ENCODE measurements at places on chromosomes 5 and 9. TPM values are rescaled to one million over a fixed set of nuclear protein-coding genes. Genes with fewer than 3 reads are reported as not detected.
A peak's percentile ranks its signal among the peaks of the same experiment; 100 is the strongest.

GRCh38 chr5:32542216-32543059 is 42.9 kb upstream of the SUB1 start:
- H3K27ac ChIP-seq: no peak overlapping the region
- H3K27me3 ChIP-seq: peaks cover 3% of the 10 kb centered on the region
- H3K36me3 ChIP-seq: no peaks in the 10 kb centered on the region
- no peak for DNase-seq

- H3K4me3 ChIP-seq: no peak overlapping the region
- DNase-seq: no peak
- H3K4me1 ChIP-seq: no peaks in the 10 kb centered on the region
- no peak overlapping the region for H3K27ac ChIP-seq
These were observed 1863.1 kb upstream of the WWC1 start for GRCh38 chr5:166428264-166428803.

Gene WNT8A
- total RNA-seq: 0.69 TPM

Gene GPSM1
- total RNA-seq: 31.7 TPM

- peaks cover 5% of the 10 kb centered on the region for H3K27me3 ChIP-seq
- H3K36me3 ChIP-seq: no peaks in the 10 kb centered on the region
- no peak overlapping the region for H3K27ac ChIP-seq
These were observed 162.8 kb downstream of the GABRG2 start for GRCh38 chr5:162230348-162230747.

- H3K27me3 ChIP-seq: peaks cover under 1% of the 10 kb centered on the region
- no peak for DNase-seq
- no peak overlapping the region for H3K4me3 ChIP-seq
These were observed 128.8 kb downstream of the ROR2 start for GRCh38 chr9:91820949-91821880.

Gene PCDHA7
- 2.9 TPM for total RNA-seq

Gene BTNL3
- 0.36 TPM for total RNA-seq

DNA sequence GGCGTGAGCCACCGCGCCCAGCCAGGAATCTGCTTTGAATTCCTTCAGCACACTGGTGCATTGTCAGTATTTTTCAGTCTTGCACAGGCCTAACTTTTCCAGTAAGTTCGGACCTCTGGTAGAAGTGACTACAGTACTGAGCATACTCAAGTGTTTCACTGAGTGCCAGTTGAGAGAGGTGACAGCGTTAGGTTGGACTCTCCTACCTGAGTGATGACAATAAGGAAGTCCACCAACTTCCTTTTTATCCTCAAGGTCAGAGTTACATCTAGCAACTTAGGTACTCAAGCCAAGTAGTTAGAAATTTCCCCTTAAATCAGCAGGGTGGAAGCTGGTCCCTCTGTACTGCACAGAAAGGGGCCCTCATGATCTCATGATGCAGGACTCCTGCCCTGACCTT is 26.0 kb upstream of the FSD1L start:
- no peak overlapping the region for H3K27ac ChIP-seq
- no peaks in the 10 kb centered on the region for H3K27me3 ChIP-seq
- H3K4me1 ChIP-seq: no peaks in the 10 kb centered on the region
- H3K36me3 ChIP-seq: no peaks in the 10 kb centered on the region
- DNase-seq: no peak

Gene SLC45A2
- total RNA-seq: 0.15 TPM

Gene GABRA1
- not detected for total RNA-seq

Gene PAX5
- total RNA-seq: 1.3 TPM

DNA sequence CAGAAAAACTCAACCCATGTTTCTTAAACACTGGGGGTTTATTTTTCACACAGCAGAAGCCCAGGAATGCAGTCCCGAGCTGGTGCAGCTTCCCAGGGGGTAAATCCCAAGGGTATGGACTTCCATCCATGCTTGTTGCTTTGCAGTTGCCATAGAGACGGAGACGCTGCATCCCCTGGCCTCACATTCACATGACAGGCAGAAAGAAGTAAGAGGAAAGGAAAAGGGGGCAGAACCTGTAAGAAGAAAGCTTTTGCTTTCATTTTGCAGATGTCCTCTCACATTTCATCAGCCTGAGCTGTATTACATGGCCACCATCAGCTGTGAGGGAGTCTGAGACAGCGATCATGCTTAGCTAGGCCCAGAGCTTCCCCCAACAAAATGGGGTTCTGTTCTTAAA is 321.0 kb downstream of the AGTPBP1 start:
- peak overlapping the region; percentile 9 for H3K27ac ChIP-seq
- peaks cover 4% of the 10 kb centered on the region for H3K27me3 ChIP-seq
- peak; percentile 18 for DNase-seq
- H3K4me1 ChIP-seq: peaks cover 21% of the 10 kb centered on the region
- H3K4me3 ChIP-seq: no peak overlapping the region

DNA sequence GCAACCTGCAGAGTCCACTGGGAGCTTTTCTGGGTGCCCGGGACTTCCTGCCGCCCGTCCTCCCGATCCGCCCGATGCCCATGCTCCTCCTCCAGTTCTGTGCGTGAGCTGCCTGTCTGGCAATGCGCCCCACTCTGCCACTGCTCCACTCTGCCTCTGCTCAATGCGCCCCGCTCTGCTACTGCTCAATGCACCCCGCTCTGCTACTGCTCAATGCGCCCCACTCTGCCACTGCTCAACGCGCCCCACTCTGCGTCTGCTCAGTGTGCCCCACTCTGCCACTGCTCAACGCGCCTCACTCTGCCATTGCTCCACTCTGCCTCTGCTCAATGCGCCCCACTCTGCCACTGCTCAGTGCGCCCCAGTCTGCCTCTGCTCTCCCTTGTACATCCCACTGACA is 436.0 kb downstream of the NR2F1-AS1 start:
- no peaks in the 10 kb centered on the region for H3K4me1 ChIP-seq
- H3K4me3 ChIP-seq: no peak overlapping the region
- no peaks in the 10 kb centered on the region for H3K36me3 ChIP-seq
- H3K27ac ChIP-seq: no peak overlapping the region
- H3K27me3 ChIP-seq: no peaks in the 10 kb centered on the region

Gene RNF208
- total RNA-seq: 1.1 TPM

DNA sequence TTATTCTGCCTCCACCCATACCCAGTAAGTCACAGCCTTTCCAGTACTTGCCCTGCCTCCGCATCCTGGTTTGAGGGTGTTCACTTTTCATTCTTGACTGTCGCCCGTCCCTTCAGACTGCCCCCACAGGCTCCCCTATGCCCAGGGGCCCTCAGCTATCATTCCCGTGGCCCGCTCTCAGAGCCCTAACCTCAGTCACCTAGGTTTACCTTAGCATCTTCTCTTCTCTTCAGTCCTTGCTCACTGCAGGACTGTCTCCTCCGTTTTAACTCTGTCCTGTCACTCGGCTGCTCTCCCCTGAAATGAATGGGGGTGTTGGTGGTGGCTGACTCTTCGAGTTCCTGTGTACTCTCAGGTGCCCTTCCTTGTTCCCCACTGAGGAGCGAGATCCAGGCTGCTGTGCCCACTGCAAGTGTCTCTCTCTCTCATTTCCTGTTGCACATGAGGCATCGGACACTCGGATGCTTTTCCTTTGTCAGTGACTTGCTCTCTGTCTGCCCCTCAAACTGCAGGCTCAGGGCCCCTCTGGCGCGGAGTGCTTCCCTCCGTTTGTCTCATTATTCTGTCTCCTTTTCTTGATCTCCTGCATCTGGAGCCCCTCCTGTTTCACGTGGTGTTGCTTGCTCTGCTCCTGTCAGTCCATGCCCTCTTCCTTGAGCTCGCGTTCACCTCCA is 89.8 kb downstream of the CACNA1B start:
- peaks cover 1% of the 10 kb centered on the region for H3K27me3 ChIP-seq
- H3K36me3 ChIP-seq: no peaks in the 10 kb centered on the region
- H3K27ac ChIP-seq: no peak overlapping the region
- no peak overlapping the region for H3K4me3 ChIP-seq

DNA sequence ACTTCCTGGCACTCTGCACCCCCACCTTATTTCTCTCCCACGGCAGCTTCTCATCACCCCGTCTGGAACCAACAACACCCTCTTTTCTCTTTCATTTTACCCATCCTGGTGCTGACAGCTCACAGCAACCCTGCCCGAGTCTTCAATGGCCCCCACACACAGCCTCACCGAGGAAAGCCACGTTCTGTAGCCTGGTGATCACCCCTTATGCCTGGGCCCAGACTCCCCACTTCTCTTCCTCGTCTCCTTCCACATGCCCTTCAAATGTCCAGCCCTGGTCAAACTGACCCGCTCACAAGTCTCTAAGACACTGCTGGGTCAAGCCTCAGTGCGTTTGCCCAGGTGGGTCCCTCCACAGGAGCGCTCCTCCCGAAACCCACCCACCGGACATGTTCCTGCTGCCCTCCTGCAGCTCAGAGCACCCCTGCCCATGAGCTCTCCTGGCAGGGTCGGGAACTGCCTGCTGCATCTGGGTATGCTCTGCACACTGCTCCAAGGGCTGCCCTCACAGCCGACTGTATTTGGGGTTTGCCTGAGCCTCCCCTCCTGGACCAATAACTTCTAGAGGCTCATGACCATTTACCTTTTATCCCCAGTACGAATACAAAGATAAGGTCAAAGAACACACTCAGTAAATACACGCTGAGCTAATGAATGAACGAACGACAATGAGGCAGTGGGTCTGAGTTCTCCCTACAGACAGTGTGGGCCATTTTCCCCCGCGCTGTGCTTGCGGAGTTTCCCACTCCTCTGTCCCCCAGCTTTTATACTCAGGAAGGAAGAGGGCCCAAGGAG is 154.7 kb upstream of the PHYKPL start:
- H3K27me3 ChIP-seq: peaks cover 24% of the 10 kb centered on the region
- H3K4me1 ChIP-seq: peaks cover 34% of the 10 kb centered on the region
- no peak overlapping the region for H3K4me3 ChIP-seq

DNA sequence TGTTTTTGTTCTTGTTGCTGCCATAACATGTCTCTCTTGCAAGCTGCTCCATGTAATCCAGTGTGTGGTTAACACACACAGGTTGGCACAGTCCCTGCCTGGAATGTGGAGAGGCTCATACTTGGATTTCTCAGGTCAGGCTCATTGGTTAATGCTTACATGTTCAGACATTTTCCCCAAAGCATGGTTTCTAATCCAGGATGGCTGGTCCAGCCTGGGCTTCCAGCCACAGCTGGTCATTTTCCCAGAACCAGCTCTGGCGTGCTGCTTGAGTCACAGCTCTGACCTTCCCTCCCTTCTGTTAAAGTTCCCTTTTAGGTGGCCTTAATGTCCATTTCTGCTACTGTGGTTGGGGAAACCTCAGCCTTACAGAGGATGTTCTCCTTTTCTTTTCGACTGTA is 294.3 kb downstream of the TAF11L14 start:
- no peak overlapping the region for H3K4me3 ChIP-seq
- no peak overlapping the region for H3K27ac ChIP-seq
- H3K36me3 ChIP-seq: no peaks in the 10 kb centered on the region
- no peak for DNase-seq

GRCh38 chr5:175813943-175814630 is 57.3 kb upstream of the CPLX2 start:
- no peak overlapping the region for H3K4me3 ChIP-seq
- no peaks in the 10 kb centered on the region for H3K36me3 ChIP-seq
- no peak overlapping the region for H3K27ac ChIP-seq

Gene PITX1
- 0.87 TPM for total RNA-seq

Gene ZNF483
- total RNA-seq: 24.0 TPM

GRCh38 chr5:23977997-23978396 is 470.6 kb downstream of the PRDM9 start:
- no peak for DNase-seq
- no peaks in the 10 kb centered on the region for H3K4me1 ChIP-seq
- H3K27ac ChIP-seq: no peak overlapping the region
- H3K27me3 ChIP-seq: no peaks in the 10 kb centered on the region
- peaks cover 10% of the 10 kb centered on the region for H3K36me3 ChIP-seq
- H3K4me3 ChIP-seq: no peak overlapping the region

Gene SLC1A3
- total RNA-seq: 4.0 TPM
